ENCODE measurements at places on chromosomes 11 and 22.

GRCh38 chr11:93525601-93526345 lies 17.4 kb downstream of the SMCO4 start:
- DNase-seq, result no peak

- DNase-seq, result no peak
These were observed 42.7 kb upstream of the KCNJ11 start for GRCh38 chr11:17431139-17431538.

DNA sequence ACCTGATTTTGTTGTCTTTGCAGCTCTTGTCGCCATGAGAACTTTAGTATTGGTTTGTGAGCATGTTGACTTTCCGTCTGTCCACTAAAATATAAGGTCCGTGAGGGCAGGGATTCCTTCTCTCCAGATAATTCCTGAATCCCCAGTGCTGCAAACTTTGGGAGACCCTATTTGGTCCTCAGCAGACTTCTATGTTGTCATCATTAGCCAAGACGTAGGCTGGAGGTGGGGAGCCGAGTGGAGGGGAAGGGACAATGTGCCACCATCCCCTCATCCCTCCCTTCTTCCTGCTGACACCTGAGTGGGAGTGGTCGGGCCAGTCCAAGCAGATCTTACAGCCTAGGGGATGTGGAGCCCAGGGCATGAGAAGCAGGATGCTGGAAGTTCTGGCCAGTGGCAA lies 690.6 kb downstream of the TBC1D22A start:
- no peak for DNase-seq

GRCh38 chr11:24567380-24567779 lies 70.5 kb downstream of the LUZP2 start:
- DNase-seq, result no peak

DNA sequence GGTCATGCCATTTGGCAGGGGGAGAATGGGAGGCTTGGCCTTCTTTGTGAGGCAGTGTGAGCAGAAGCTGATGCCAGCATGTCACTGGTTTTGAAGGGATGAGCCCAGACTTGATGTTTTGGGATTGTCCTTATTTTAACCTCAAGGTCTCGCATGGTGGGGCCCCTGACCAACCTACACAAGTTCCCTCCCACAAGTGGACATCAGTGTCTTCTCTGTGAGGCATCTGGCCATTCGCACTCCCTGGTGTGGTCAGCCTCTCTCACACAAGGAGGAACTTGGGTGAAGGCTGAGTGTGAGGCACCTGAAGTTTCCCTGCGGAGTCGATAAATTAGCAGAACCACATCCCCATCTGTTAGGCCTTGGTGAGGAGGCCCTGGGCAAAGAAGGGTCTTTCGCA lies 59.8 kb downstream of the TIMP3 start:
- DNase-seq, result no peak

- DNase-seq, result no peak
These were observed 159.8 kb downstream of the GRIA4 start for GRCh38 chr11:105769627-105770026.

- no peak for DNase-seq
These were observed 6.0 kb upstream of the TNNT3 start for GRCh38 chr11:1913271-1914060.

- DNase-seq, result no peak
These were observed 1.0 kb downstream of the DNHD1 start for GRCh38 chr11:6498121-6498520.

DNA sequence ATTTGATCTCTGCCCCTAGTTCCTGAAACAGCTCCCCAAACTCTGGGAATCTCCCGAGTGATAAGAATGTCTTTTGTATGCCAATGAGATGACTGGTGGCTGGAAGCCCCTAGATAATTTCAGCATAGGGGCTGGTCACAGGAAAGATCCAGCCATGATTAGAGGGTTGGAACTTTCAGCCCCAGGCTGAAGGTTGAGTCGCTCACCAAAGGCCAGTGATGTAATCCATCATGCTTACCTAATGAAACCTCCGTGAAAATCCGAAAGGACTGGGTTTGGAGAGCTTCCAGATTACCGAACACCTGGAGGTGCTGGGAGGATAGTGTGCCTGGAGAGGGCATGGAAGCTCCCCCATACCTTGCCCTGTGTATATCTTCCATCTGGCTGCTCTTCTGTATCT lies 26.0 kb downstream of the LRRC32 start:
- no peak for DNase-seq

DNA sequence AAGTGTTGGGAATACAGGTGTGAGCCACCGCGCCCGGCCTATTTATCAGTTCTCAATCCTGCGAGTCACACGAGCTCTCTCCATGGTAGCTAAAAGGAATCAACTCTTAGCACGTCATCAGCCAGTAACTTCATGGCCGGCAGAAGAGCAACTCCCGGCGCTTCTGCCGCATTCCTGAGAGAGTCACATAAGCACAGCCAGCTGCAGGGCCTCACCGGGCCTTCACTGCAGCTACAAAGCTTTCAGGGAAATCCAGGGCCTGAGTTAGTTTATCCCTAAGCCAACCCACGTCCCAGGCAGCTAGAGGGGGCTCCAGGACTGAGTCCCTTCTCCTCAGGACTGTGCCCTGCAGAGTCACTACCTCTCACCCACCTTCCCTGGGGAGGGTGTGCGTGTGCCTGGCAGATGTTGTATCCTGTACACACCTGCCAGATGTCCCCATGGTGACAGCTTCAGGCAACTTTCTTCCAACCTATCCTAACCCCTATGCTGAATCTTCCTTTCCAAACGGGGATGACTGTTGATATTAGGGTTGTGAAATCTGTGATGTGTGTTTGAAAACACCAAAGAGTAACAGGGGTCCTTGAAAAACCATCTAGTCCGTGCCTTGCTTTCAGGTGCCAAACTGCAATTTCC lies 45.9 kb upstream of the ARFGAP3 start:
- DNase-seq, result no peak

GRCh38 chr11:47378836-47379170 lies 456 bp upstream of the SPI1 start:
- no peak for DNase-seq

- no peak for DNase-seq
These were observed 634.9 kb downstream of the METTL15 start for GRCh38 chr11:28743061-28743550.

GRCh38 chr22:20027966-20028854 lies 7.3 kb downstream of the TANGO2 start:
- DNase-seq, result no peak

DNA sequence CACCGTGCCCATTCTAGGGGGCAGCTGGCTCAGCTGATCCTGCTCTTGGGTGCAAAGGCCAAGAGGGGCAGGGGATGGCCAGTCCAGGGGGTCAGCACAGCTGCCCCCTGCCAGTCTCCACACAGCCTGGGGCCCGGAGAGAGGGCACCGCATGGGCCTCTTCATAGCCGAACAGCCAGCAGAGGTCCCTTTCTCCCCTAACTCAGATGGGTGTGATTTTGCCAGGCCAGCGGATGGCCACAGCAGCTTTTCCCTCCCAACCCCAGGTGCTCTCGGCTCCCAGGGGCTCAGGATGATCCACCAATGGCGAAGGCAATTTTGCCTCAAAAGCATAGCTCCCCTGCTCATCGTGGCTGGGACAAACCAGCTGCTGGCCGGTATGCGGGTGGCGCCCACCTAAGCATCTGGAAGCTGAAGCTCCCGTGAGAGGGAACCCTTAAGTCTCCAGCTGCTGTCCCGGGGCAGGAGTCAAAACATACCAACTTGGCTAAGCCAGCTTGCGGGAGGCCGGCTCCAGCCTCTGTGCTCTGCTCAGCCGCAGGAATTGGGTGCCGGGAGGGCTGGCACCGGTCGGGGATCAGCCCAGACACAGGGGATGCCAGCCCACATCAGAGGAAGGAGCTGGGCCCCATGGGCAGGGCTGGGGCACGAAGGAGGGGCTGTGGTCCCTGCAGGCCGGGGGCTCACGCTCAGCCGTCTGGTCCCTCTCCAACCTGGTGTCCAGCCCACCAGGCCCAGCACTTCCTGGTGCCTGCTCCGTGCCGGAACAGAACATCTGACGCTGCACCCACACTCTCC lies 30.5 kb upstream of the GNB1L start:
- no peak for DNase-seq

GRCh38 chr22:49305214-49305965 lies 522.3 kb downstream of the BRD1 start:
- DNase-seq, result peak; percentile 20

GRCh38 chr11:33912405-33913361 lies 20.8 kb upstream of the LMO2 start:
- DNase-seq, result peak; percentile 48

DNA sequence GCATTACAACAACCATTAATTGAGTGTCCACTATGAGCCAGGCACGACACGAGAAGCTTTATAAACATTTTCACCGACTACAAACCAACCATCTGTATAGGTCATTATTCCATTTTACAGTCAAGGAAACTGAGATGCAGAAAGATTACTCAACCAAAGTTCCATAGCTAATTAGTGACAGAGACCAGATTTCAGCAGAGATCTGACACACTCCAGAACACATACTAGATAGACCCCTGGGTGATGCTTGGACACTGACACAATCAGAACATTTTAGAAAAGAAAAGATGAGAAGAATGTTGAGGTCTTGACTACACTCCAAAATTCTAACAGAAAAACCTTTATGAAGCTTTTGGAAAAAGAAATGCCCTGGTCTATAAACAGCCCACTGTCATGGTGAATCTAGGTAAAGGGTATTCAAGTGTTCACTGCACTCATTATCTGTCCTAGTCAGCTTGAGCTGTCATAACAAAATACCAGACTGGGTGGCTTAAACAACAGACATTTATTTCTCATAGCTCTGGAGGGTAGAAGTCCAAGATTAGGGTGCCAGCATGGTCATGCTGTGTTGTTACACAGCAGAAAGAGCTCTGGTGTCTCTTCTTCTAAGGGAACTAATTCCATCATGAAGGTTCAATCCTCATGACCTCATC lies 89.0 kb downstream of the RELT start:
- DNase-seq, result no peak

DNA sequence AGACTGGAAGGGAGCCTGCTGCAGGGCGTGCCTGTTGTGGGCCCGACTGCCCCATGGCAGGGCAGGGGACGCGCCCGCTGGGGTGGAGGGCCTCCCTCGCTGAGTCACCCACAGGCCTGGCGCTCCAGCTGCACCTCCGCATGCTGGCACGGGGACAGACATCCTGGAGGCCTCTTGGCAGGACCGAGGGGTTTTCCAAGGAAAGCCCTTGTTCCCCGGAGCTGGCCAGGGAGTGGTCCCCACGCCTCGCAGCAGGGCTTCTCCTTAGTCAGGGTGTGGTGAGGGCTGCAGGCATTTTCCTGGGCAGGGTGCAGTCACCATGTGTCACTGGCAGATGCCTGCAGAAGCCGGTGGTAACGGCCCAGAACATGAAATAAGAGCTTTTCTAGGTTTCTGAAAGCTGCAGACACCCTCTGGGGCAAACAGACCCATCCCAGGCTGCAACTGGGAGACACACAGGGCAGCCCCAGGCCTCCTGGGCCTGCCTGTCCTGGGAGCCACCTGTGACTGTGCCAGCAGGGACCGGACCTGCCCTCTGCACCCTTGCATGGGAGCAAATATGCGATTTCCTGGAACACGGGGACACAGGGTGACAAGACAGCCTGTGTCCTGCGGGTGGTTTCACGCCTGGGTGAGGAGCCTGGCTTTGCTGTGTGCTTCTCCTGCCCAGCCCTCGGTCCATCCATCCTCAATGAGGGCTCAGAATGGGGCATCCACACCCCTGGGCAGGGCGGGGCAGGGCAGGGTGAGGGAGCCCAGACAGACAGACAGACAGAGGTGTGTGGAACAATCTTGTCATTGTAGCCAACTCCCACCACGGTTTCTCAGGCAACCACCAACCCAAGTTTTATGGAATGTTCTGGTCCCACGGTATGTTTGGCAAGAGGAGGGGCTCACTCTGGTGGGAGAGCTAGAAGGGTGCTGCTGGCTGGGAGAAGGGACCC lies 43.2 kb upstream of the FADD start:
- no peak for DNase-seq

- DNase-seq, result no peak
These were observed 49.2 kb downstream of the GRAMD1B start for GRCh38 chr11:123479048-123479837.

DNA sequence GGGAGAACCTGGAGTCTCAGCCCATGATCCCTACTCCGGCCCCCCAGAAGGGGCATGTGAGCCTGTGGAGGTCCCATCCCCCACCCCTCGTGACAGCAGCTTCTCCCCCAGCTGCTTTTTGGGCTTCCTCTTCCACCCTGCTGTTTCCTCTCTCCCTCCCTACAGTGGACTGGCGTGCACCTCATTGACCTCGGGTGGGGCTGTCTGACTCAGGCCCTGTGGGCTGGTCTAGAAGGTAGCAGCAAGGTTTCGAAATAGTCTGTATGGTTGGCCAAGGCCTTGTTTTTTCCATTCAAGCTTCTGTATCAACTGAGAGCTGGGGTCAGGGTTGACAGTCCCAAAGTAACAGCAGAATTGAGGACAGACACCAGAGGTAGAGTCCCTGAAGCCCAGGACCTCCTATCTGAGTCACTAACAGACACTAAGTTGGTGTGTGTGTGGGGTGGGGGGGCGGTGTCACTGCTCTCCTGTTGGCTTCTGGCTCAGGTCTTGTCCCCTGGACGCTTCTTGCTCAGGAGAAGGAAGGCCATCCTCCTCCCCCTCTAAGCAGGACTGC lies 7.7 kb downstream of the SLC37A2 start:
- no peak for DNase-seq

DNA sequence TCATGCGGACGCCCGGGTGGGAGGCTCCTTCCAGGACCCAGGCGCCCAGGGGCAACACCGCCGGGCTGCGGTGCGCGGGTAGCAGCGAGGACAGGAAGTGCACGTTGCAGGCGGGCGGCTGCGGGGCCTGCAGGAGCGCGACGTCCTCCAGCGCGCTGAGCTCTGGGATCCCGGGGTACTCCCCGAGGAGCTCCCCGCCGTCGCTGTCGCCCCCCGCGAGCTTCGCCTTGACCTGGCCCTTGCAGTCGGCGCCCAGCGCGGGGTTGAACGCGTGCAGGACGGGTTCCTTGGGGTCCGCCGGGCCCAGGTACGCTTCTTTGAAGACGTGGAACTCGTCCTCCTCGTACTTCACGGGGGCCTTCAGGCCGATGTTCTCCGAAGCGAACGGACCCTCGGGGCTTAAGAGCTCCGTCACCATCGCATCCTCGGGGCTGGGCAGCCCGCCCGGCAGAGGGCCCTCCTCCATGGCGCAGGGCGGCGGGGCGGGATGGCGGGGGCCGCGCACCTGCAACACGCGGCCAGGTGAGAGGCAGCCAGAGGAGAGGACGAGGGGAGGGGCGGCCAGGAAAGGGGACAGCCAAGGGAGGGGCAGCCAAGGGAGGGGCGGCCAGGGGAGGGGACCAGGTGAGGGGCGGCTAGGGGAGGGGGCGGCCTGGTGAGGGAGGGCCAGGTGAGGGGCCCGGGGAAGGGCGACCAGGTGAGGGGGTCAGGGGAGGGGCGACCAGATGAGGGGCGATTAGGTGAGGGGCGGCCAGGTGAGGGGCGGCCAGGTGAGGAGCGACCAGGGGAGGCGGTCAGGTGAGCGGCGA lies 921 bp downstream of the TESMIN start:
- peak; percentile 54 for DNase-seq

- DNase-seq, result no peak
These were observed 32.9 kb downstream of the SIK2 start for GRCh38 chr11:111634981-111635705.

DNA sequence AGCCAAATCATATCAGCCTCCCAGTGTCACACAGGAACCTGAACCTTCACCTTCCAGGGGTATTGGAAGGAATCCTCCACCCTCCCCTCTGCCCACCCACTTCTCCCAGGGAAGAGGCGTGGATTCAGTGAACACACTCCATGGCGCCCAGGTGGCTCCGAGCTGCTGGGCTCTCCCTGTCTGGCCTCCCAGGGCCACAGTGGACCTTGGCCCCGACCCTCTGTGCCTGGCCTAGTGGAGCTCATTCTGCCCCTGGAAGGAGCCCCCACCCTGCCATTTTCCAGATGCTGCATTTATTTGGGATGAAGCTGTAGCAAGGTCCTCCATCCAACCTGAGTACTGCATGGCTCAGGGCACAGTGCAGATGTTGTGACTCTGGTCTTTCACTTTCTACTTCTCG lies 1340.1 kb downstream of the TBC1D22A start:
- DNase-seq, result no peak
